Left ventricle myocardium inferior (tissue), 1 donor: ENCODE measurements at places on chromosomes 5 and 9.
A peak's percentile ranks its signal among the peaks of the same experiment; 100 is the strongest.

DNA sequence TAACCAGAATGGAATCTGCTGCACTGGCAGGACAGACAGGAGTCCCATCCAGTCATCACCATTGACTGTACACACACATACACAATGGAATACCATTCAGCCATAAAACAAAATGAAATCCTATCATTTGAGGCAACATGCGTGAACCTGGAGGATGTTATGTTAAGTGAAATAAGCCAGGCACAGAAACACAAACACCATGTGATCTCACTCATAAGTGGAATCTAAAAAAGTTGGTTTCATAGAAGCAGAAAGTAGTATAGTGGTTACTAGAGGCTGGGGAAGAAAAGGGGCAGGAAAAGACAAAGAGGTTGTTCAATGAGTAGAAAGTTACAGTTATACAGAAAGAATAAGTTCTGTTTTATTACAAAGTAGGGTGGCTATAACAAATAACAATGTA lies 884.0 kb upstream of the ACO1 start:
- DNase-seq = no peak

GRCh38 chr5:66617226-66617861 lies 21.2 kb downstream of the MAST4 start:
- no peak for DNase-seq

GRCh38 chr5:135737701-135738563 lies 96.5 kb upstream of the SLC25A48 start:
- DNase-seq = no peak

- DNase-seq = no peak
These were observed 80.7 kb downstream of the AP3B1 start for GRCh38 chr5:78213799-78214198.

- DNase-seq = no peak
These were observed 155.9 kb upstream of the ATP10B start for GRCh38 chr5:161007879-161008278.

DNA sequence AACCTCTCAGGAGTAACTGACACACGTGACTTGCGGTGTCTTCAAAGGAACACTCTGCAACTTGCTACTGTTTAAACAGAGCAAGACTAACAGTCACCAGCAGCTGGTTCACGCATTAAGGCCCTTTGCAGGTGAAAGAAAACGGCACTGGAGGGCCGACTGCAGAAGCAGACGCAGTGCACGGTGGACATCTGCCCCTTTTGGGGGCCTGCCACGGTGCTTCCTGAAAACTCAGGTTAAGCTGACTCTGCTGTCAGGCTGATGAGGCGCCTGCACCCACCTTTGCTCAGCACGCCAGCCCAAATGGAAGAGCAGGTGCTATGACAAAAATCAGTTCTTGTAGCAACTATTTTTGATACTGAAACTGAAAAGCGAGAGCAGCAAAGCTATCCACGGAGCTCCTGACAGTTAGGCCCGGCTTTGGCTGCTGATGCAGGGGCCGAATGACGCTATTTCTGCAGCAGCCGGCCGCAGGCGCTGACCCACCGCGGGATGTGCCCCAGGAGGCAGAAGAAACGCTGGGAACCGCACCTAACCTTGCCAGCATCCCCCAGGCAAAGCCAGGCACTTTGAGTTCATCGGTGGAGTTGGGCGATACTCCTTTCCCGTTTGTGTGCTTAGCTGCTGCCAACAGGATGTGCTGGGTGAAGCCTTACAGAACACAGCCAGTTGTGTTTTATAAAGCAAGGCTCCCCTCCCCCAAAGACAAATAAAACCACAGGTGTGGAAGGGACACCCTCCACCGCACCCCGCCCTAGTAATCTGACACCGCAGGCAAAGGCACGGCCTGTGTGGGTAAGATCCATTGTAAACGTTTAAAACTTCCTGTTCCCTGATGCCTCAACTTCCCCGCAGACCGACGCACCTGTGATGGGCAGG lies 21.1 kb upstream of the TERT start:
- DNase-seq = no peak

DNA sequence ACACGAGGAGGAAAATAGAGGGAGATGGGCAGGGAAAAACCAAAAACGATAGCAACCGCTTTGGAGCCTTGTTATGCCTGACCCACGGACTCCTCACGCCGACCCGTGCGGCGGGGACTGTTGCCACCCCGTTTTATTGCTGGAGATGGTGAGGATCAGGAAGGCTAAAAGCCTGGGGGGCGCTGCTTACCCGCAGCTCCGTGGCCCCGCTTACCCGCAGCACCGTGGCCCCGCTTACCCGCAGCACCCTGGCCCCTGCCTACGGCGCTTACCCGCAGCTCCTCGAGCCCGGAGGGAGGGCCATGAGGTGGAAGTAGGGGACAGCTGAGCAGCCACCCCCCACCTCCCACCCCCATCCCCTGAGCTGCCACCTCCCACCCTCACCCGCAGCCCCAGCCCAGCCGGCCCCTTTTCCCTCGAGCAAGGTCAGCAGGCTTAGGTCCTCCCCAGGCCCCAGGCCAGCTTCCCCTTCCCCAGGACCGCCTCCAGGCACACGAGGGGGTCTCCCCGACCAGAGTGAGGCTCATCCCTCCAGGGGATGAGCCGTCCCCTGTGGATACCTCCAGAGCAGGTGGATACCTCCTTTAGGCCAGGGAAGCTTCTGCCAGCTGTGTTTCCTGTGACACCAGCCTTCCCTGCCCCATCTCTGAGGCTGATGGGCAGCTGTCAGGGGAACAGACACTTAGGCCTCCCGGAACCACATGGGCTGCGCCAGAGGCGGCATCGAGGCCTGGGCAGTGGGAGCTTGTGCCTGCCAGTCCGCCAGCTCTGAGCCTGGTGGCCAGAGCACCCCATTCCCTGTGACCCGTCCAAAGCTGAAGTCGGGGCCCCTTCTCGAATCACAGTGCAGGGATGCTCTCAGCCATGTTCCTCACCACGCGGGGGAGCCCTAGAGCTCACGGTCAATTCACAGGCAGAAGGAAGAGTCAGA lies 92.3 kb downstream of the LMX1B start:
- DNase-seq = peak; percentile 64

- DNase-seq = no peak
These were observed 670.1 kb upstream of the CDH9 start for GRCh38 chr5:27708534-27708933.

DNA sequence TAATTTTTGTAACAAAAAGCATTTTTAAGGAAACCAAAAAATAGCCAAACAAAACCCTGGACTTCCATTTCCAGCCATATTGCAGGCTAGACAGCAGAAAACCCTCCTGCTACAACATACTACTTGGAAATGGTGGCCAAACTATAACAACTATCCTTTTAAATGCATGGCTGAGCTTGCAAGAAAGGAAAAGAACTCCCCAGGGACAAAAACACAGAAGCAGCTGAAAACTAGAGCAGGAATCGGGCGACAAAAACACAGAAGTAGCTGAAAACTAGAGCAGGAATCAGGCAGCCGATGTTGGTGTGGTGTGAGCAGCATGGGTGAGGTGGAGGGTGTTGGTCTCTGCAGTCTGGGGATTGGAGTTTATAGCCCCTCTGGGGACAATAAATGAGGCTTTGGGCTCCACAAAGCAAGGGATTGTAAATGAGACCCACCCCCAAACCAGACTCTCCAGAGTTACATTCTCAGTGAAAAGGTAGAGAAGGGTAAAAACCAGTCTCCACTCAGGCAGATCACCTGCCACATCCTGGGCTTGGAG lies 95.2 kb downstream of the C9orf50 start:
- no peak for DNase-seq

- DNase-seq = no peak
These were observed 381.0 kb upstream of the IRX4 start for GRCh38 chr5:2263763-2264162.

DNA sequence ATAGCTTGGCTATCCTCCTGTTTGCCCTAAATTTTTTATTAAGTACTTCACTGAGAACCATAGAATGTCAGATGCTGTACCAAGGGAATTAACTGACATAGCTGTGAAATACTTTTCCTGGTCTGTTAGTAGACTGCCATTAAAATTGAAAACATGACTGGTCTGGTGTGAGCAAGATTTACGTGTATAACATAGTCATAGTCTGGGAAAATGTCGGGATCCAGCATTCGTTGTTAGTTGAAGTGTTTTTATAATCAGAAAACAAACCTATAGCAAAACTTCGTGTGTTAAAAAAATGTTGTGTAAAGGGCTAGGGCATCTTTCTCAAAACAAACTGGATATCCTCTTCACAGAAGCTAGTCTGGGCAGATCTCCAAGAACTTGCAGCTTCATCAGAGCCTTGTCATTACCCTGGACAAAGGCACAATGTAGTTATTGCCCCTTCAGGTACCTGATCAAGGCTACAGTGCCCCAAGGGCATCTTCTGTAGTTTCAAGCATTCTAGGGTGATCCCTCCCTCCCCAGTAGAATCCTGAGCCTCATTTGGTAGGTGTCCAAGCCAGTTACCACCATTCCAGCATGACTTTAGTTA lies 454.2 kb upstream of the SGCD start:
- no peak for DNase-seq

DNA sequence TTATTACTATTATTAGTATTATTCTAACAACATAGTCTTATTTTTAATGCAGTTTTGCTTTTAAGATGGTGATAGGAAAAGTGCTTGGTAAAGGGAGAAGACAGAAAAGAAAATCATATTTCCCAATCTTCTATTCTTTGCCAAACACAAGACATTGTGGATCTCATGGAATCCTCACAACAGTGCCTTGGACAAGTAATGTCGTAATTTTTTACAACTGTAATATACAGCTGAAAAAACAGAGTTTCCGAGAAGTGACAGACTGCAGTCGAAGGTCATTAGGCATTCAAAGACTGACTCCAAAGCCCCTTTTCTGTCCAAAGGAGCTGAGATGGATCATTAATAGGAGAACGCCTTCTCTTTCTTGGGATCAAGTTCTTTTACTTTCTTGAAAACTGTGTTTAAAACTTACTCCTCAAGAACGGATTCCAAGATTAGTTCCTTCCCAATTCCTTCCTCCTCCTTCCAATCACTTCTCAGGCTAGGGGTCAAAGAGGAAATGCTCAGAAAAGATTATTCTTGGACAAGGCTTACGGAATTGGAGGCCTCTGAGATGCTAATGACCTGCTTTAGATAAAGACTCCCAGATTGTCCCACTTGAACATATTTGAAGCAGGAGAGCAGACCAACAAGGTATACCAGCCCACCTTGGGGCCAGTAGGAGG lies 24.3 kb upstream of the TRIM32 start:
- DNase-seq = no peak

- DNase-seq = no peak
These were observed 3.7 kb upstream of the SLC6A7 start for GRCh38 chr5:150186137-150186536.

DNA sequence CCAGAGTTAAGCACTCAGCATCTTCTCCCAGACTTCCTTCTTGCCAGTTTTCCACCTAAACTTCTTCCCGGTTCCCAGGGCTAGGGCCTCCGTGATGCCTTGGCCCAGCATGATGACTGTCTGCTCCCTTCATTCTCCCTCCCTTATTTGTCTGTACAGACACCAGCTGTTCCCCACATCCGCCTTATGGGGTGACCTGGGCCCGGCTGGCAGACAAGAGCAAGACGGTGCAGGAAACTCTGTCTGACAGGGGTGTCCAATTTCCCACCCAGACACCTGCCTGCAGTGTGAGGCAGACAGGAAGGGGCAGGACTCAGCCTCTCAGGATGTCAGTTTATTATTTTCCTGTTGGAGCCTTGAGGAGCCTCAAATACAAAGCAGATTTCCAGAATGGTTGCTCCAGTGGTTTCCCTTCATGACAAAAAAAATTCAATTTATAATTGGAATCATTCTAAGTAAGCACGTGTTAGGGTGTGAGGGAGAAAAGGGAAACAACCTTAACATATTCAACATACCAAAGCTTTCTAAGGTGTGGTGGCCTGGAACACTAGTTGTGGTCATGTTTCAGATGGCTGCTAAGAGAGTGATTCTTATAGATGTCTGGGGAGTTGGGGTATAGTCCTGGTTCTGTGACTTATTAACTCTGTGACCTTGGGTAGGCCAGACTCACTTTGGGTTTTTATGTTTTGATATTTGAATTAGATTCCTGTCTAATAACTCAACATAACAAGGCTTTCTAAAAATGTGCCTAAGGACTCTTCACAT lies 234.5 kb downstream of the PAPPA start:
- no peak for DNase-seq

DNA sequence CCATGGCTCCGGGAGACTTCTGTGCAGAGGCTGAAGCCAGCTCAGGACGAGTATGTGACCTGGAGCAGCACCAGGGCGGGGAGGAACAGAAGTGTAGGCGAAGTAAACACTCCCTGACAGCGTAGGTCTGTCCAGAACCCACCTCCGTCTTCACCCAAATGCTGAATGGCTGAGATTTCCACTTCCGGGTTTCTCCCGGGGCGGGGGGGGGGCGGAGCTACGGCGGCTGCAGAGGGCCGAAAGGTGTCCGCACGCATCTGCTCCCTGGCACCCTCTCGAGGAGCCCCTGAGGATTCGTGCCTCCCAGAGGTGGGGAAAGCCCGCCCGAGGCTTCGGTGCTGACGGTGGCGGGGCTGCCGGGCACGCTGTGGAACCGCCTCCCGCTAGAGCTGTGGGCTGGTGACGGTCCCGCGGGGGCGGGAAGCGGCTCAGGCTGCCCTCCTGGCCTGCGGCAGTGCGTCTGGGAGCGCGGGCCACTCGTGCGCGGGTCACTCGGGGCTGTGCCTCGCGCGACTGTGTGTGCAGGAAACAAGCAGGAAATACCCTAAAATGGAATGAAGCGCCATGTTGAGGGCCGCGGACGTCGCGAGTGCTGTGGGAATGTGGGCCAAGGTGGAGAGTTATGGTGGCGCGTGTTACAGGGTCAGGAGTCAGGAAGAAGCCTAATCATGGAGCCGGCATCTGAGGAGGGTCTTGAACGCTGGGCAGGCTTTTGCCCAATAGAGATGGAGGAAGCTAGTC lies 1425.4 kb downstream of the FOXD4L5 start:
- DNase-seq = peak; percentile 33

DNA sequence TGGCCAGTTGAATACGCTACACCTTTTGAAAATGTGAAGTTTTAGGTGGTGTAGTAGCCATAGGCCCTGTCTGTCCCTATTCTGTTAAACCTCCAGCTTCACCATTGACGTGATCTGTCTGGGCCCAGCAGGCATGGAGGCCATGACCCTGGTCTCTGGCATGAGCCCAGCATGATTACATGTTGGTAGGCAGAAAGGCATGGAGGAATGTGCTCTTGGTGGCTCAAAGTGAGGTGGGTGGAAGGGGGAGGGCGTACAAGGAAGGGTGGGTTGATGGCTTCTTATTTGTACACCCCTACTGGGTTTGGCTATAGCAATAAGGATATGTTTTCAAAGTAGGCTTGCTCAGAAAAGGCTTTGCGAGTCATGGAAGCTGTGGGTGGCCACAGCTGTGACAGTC lies 23.7 kb downstream of the RALGPS1 start:
- DNase-seq = no peak

- DNase-seq = peak; percentile 43
These were observed 22.0 kb upstream of the MAPK9 start for GRCh38 chr5:180313677-180314505.

DNA sequence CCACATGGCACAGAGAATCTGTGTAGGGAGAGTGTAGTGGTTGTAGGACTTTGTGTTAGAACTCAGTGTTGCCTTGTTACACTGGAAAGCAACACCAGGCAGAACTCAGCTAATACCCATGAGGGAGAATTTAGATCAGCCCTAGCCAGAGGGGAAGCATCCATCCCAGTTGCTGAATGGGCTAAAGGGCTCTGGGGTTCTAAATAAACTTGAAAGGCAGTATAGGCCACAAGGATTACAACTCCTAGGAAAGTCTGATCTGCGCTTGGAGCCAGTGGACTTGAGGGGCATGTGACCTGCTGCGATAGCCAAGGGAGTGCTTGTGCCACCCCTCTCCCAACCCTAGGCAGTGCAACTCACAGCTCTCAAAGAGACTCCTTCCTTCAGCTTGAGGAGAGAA lies 26.9 kb downstream of the PTGS1 start:
- no peak for DNase-seq

GRCh38 chr9:76424491-76424890 lies 30.3 kb upstream of the RFK start:
- no peak for DNase-seq
